CD4-positive, alpha-beta memory T cell (primary cell): ENCODE measurements at places on chromosomes 12 and 14.

DNA sequence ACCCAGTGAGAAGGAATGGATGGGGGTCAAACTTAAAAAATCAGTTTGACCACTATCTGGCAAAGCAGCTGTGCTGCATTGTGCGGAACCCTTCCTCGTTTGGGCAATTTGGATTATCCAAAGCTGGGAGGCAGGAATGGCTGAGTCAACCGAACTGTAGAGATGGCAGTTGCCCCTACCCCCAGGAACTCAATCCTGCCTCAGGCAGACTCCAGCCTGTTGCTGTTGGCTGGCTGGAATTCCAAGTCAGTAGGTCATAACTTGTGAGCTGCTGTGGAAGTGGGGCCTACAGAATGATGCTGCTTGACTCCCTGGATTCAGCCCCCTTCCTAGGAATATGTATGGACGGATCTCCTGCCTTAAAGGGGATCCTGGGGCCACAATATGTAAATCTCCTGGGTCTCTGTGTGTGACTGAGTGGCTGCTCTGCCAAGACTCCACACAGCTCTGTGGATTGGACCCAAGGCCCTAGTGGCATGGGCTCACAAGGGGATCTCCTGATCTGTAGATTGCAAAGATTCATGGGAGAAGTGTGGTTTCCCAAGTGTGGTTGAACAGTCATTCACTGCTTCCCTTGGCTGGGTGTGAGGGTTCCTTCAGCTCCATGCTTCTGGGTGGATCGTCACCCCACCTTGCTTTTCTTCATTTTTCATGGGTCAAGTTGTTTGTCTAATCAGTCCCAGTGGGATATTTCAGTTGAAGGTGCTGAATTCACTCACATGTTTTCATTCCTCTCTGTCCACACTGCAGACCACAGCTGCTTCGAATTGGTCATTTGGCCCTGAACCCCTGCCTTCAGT is 19.2 kb downstream of the LUM start:
- H3K27me3 ChIP-seq, result no peaks in the 10 kb centered on the region
- H3K27ac ChIP-seq, result no peak overlapping the region
- no peaks in the 10 kb centered on the region for H3K36me3 ChIP-seq
- H3K4me3 ChIP-seq, result no peak overlapping the region

- H3K27me3 ChIP-seq, result no peaks in the 10 kb centered on the region
- no peak overlapping the region for H3K27ac ChIP-seq
- H3K4me1 ChIP-seq, result no peaks in the 10 kb centered on the region
- no peak for DNase-seq
Measured at GRCh38 chr12:5624486-5625272, 192.8 kb downstream of the NTF3 start.

GRCh38 chr12:29164477-29165393 is 15.7 kb downstream of the FAR2 start:
- no peaks in the 10 kb centered on the region for H3K27me3 ChIP-seq
- peak overlapping the region; percentile 1 for H3K27ac ChIP-seq
- no peak overlapping the region for H3K4me3 ChIP-seq
- H3K4me1 ChIP-seq, result peaks cover 22% of the 10 kb centered on the region
- H3K36me3 ChIP-seq, result no peaks in the 10 kb centered on the region
- DNase-seq, result peak; percentile 21

GRCh38 chr12:127984386-127985055 is 282.4 kb upstream of the TMEM132C start:
- DNase-seq, result no peak
- H3K4me3 ChIP-seq, result no peak overlapping the region
- no peaks in the 10 kb centered on the region for H3K27me3 ChIP-seq

GRCh38 chr14:93936245-93936644 is 9.1 kb downstream of the FAM181A start:
- H3K36me3 ChIP-seq, result no peaks in the 10 kb centered on the region
- H3K4me3 ChIP-seq, result no peak overlapping the region
- H3K27me3 ChIP-seq, result no peaks in the 10 kb centered on the region
- DNase-seq, result no peak
- no peak overlapping the region for H3K27ac ChIP-seq
- H3K4me1 ChIP-seq, result peaks cover 3% of the 10 kb centered on the region

GRCh38 chr12:123807670-123808069 is 45.6 kb downstream of the DNAH10 start:
- no peak overlapping the region for H3K27ac ChIP-seq
- no peaks in the 10 kb centered on the region for H3K4me1 ChIP-seq
- DNase-seq, result no peak
- H3K27me3 ChIP-seq, result no peaks in the 10 kb centered on the region
- H3K36me3 ChIP-seq, result no peaks in the 10 kb centered on the region
- no peak overlapping the region for H3K4me3 ChIP-seq

DNA sequence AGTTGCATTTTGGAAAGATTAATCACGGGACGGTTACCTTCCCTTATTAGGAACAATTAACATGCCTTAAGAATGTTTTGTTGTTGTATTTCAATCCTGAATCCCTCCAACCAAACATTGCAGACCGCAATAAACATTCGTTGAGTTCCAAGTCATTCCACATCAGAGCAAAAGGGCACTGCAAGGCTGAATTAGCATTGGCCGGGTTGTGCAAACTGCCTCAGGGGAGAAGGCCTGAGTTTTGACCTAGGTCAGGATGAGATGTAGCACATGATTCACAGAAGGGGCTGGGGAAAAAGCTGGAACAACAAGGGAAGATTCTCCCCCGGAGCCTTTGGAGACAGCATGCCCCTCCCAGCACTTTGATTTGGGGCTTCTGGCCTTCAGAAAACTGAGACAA is 82.1 kb upstream of the BDKRB2 start:
- no peak overlapping the region for H3K27ac ChIP-seq
- no peak for DNase-seq
- H3K27me3 ChIP-seq, result no peaks in the 10 kb centered on the region
- H3K36me3 ChIP-seq, result no peaks in the 10 kb centered on the region
- no peak overlapping the region for H3K4me3 ChIP-seq

DNA sequence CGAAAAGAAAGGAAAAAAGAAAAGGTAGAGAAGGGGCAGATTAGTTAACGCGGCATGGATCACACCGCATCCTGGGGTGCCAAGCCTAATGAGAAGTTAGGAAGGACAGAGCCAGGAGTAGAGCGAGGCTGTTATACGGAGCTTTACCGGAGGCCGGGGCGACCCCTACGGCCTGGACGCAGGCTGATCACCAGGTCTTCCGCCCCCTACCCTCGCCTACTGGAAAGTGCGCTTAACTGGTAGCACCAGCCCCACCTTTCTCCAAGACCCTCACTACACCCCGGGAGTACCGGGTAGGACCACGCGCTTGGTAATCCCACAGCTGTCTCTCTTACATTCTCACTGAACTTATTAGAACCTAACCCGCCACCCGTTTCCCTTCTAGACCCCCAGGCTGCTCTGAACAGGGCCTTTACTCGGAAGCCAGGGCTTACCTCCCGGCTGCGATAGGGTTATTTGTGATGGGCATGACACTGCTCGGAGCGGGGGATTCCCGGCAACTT is 33.8 kb downstream of the WBP11 start:
- H3K27ac ChIP-seq, result peak overlapping the region; percentile 98
- H3K4me3 ChIP-seq, result peak overlapping the region; percentile 92
- no peak for DNase-seq
- peaks cover 49% of the 10 kb centered on the region for H3K4me1 ChIP-seq
- H3K36me3 ChIP-seq, result no peaks in the 10 kb centered on the region
- H3K27me3 ChIP-seq, result no peaks in the 10 kb centered on the region
